Stimulated activated CD4-positive, alpha-beta T cell treated with anti-CD3 and anti-CD28 coated beads, TNF-alpha, amount 100 ng/mL, for 1 hour (primary cell): ENCODE measurements at places on chromosomes 16 and 17.

GRCh38 chr17:48791128-48792032 lies 25.6 kb downstream of the TTLL6 start:
- DNase-seq, result no peak

GRCh38 chr17:49434821-49435670 lies 20.4 kb upstream of the PHB1 start:
- no peak for DNase-seq

DNA sequence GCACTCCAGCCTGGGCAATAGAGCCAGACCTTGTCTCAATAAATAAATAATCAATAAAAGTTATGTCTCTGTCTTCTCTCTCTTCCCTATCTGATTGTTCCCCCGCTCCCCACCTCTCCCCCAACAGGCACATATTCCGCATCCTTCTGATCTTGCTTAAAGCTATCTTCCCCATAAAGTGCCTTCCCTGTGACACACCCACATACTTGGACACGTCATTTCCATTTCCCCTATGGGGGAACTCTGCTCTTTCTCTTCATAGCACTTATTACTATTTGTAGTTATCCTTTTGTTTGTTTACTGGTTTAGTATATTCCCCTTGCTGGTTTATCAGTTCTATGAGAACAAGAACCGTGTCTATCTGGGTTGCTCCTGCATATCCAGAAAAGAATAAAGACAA lies 14.9 kb downstream of the MYO1D start:
- DNase-seq, result no peak

GRCh38 chr17:9436630-9437029 lies 139.0 kb downstream of the STX8 start:
- no peak for DNase-seq

DNA sequence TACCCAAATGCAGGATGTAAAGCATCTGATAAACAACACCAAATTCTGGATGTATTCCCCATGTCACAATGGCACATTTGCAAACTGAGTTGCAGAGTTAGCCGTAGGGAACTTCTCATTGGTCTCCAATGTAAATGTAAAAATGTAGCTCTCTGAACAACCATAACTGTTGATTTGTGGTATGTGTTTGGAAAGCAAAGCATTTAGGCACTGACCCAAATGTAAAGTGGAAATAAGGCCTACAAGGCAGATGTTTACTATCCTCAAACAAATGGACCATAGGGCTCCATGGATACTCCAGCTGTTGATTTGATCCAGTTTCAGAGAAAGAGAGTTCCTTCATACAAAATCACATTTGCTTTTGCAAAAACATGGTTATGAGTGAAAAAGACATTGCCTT lies 223.0 kb upstream of the ELAC2 start:
- no peak for DNase-seq

- no peak for DNase-seq
Measured at GRCh38 chr17:42880776-42881310, 19.8 kb upstream of the G6PC1 start.

GRCh38 chr17:16989230-16989952 lies 17.5 kb upstream of the TNFRSF13B start:
- DNase-seq, result no peak

DNA sequence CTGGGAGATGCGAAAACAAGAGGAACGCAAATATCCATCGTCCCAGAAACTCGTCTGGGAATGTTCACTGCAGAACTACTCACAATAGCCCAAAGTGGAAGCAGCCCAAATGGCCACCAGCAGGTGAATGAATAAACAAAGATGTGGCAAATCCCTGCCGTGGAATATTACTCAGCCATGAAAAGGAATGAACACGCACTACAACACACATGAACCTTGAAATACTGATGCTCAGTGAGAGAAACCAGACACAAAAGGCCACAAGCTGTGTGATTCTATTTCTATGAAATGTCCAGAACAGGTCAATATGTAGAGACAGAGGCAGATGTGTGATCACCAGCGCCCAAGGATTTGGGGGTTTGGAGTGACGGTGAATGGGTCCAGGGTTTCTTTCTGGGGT lies 169.8 kb downstream of the IRF8 start:
- no peak for DNase-seq

GRCh38 chr17:9055281-9055680 lies 34.0 kb downstream of the NTN1 start:
- DNase-seq, result no peak

DNA sequence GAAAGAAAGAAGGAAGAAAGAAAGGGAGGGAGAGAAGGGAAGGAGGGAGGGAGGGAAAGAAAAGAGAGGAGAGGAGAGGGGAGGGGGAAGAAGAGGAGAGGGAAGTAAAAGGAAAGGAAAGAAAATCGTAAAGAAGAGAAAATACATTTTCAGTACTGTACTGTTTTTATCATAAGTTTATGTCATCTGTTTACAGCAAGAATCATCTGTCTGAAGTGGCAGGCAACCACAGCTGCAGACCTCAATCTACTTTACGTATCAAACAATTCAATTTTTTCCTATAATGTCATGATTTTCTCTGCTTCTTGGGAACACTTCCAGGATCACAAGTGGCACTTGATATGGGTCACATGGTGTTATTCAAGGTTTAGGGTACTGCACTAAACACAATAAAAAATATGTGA lies 58.3 kb downstream of the USP32 start:
- no peak for DNase-seq

- DNase-seq, result no peak
Measured at GRCh38 chr16:65773301-65773874, 593.1 kb upstream of the CDH5 start.

GRCh38 chr16:72798264-72798663 lies 249.7 kb downstream of the ZFHX3 start:
- no peak for DNase-seq

- no peak for DNase-seq
Measured at GRCh38 chr16:74501484-74502478, 80.5 kb upstream of the CLEC18B start.

- no peak for DNase-seq
Measured at GRCh38 chr17:57808882-57809281, 41.0 kb downstream of the MRPS23 start.

GRCh38 chr17:35892091-35893035 lies 12.2 kb upstream of the CCL5 start:
- no peak for DNase-seq

DNA sequence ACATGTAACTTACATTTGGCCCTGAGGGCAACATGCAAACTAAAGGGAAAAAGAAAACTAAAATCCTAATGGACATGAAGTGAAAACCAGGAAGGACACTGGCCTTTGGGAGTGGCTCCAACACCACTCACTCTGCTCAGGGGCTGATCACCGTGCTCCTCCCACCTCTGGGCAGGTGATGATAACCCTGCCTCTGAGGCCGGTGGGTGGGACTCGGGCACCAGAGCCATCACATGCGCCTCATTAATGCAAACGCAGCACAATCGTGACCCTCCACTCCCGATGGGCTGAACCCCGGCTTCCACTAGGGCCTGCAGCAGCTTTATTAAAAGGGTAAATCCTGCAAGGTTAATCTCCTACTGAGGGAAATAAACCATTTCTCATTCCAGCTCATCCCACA lies 4.7 kb downstream of the KLHDC4 start:
- no peak for DNase-seq

DNA sequence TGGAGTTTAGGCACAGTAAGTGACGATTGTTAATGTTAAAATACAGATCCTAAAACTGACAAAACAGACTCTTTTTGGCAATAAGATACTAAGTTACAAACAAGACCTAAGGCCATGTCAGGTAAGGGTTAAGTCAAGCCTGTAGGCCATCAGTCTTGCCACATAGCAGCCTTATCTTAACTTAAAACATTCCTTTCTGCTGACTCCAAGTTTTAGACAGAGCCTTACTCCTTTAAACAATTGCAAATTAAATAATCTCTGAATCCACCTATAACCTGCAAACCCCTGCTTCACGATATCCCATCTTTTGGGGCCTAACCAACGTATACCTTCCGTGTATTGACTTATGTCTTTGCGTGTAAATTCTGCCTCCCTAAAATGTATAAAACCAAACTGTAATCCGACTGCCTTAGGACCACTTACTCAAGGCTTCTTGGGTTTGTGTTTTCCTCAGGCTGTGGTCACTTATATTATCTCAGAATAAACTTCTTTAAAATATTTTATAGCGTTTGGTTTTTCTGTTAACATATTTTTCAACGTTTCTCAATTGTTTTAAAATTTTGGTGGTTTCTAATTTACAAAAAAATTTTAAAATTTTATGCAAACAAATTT lies 64.4 kb downstream of the EFCAB5 start:
- DNase-seq, result no peak

DNA sequence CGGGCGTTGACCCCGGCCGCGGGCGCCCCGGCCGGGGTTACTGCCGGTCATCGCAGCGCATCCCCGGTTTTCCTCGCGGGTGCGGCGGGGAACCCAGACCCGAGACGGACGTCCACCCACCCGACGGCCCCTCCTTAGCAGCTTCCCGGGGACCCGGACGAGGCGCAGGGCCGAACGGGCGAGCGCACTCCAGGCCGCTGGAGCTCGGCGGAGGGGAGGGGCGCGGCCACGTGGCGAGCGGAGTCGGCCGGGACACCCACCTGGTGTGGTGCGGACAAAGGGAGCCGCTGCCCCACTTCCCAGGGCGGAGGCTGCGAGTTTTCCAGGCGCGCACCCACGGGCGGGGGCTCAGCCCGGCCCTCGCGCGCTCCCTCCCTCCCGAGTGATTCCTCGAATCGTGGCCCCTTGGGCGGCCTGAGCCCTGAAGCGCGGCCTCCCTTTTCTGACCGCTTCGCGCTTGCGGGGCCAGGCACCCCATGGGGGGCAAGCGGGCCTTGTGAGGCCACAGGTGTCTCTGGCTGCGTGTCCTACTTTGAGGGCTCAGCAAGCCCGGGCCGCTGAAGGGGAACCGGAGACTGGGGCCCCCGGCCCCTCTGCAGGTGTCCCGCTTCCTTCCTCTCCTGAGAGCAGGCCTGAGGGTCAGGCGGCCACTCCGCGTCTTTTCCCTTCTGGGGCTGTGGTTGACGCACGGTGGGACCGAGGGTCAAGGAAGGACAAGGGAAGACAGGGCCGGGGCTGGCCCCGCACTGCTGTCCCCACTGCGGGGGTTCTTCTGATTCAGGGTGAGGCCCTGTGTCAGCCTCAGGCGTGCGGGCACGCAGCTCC lies 1.1 kb upstream of the FASN start:
- DNase-seq, result no peak

DNA sequence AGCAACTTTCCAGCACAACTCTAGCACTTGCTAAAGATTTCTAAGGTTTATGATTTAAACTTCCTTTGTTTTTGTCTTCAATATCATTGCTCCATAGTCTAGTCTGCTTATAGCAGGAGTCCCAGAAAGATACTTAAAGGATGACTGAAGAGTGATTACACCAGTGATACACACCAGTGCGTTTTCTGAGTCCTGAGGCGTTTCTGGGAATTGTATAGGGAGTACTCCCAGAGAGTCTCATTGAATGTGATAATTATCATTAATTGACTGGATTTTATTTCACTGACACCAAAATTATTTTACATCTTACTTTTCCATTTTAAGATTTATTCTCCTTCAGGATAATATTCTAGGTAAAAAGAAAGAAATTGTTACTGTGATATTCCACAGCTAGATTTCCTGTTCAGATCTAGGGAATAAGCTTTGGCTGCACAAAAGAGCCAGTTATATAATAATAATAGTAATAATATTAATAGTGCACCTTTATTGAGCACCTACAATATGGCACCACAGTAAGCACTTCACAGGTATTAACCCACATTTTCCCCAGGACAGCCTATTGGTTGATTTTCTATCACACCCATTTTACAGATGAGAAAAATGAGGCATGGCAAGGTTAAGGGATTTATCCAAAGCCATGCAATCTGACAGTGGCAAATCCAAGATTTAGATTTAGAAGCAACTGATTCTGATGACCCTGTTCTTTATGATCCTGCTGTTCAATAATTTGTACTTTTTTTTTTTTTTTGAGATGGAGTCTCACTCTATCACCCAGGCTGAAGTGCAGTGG lies 62.6 kb downstream of the IRX5 start:
- no peak for DNase-seq
